ENCODE measurements at places on chromosomes 11 and 22. TPM values are rescaled to one million over a fixed set of nuclear protein-coding genes. Genes with fewer than 3 reads are reported as not detected.

The PKDREJ gene
- 0.05 TPM for total RNA-seq

The SCUBE1 gene
- not detected for total RNA-seq

The MFRP gene
- total RNA-seq: not detected

The SLC6A5 gene
- not detected for total RNA-seq

The UBQLN3 gene
- not detected for total RNA-seq

The FADS1 gene
- total RNA-seq: 108 TPM

The GPR83 gene
- total RNA-seq: 2.8 TPM

The CNTN5 gene
- total RNA-seq: 1.00 TPM

The PDE2A gene
- total RNA-seq: 1.4 TPM

DNA sequence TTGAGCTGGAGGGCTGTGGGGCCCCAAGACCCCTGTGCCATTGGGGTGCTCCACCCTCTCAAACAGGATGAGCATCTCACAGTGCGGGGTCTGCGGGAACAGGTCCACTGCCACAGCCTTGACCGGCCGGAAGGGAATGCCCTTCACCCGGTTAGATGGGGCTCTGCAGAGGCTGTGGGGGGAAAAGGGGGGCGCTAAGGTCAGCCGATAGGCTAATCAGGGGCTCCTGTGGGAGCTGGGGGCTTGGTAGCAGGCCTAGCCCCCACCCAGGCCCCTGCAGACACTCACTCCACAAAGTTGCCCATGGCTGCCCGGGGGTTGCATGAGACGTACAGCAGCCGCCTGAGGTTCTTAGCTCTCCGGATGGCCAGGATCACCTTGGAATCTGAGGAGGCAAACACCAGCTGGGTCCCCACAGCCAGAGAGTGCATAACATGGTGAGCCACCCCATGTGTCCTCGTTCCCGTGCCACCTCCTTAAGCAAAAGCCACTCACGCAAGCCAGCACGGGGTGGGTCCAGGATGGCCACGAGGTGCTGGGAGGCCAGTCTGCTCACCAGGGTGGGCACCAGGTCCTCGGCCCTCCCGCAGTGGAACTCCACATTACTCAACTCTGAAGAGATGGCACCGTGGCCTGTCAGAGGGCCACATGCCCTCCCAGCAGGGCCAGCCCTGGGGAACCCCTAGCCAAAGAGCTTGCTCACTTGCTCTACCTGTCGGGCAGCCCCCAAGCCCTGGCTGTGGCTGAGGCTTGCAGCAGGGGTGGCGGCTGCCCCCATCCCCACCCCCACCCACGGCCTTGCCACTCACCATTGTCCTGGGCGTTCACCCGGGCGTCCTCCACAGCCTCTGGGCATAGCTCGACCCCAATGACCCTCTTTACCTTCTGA, 3.0 kb upstream of the RANBP1 start:
- H3K4me1 ChIP-seq: 0 out of 2 replicates have a peak, but pooled peaks cover 6% of the 10 kb centered on the region
- no peak overlapping the region for H3K4me3 ChIP-seq
- no peaks in the 10 kb centered on the region for H3K27me3 ChIP-seq
- DNase-seq: no peak
- H3K36me3 ChIP-seq: peaks cover 3% of the 10 kb centered on the region

DNA sequence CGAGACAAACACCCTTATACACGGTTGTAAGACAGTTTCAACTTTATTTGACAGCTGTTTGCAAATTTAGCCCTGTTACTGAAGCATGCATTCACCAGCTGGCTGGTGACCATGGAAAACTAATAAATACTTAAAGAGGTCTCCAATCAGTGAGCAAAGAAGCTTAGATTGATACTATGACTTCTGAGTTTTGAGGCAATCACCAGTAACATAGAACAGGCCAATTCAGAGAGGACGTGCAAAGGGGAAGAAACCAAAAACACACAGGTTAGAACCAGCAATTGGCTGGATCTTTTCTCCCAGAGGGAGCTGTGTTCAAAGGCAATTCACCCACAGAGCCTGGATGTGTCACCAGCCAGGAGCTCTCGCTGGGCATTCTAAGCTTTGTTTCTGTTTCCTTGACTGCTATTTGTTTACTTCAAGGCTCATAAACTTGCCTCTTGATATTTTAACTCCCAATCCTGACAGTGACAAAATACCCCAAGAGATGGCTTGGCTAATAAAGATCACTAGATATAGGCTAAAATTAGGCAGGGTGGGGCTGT, 113.6 kb upstream of the MTMR2 start:
- peaks cover 1% of the 10 kb centered on the region for H3K36me3 ChIP-seq
- no peaks in the 10 kb centered on the region for H3K27me3 ChIP-seq
- H3K27ac ChIP-seq: peak overlapping the region; percentile 20
- H3K4me3 ChIP-seq: no peak overlapping the region

DNA sequence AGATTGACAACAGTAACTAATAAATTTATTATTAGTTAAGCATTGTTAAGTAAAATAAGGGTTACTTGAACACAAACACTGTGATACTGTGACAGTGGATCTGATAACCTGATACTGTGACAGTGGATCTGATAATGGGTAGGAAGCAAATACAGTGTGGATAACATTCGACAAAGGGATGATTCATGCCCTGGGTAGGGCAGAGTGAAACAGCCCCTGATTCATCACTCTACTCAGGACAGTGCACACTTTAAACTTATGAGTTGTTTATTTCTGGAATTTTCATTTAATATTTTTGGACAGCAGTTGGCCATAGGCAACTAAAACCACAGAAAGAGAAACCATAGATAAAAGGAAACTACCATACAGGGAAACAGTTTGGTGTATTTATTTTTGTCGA, 60.8 kb upstream of the CTSC start:
- H3K27ac ChIP-seq: no peak overlapping the region
- no peak for DNase-seq
- H3K4me1 ChIP-seq: peaks cover 4% of the 10 kb centered on the region
- H3K36me3 ChIP-seq: no peaks in the 10 kb centered on the region
- no peaks in the 10 kb centered on the region for H3K27me3 ChIP-seq

DNA sequence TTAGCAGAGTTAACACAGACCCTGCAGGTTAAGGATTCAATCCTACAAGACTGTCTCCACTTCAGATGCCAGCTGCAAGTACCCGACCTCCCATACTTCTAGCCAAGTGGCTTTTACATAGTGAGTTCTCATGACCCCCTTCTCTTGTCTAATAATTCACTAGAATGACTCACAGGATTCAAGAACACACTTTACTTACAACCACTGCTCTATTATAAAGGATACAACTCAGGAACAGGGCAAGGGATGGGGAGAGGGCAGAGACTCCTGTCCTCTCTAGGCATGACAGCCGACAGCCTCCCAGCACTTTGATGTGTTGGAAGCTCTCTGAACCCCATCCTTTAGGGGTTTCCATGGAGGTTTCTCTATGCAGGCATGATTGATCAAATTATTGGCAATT, 60.0 kb downstream of the MYO18B start:
- no peak overlapping the region for H3K27ac ChIP-seq
- H3K4me3 ChIP-seq: no peak overlapping the region
- H3K27me3 ChIP-seq: no peaks in the 10 kb centered on the region

- no peaks in the 10 kb centered on the region for H3K36me3 ChIP-seq
- no peak overlapping the region for H3K4me3 ChIP-seq
- DNase-seq: no peak
- no peak overlapping the region for H3K27ac ChIP-seq
- peaks cover 43% of the 10 kb centered on the region for H3K4me1 ChIP-seq
These were observed 50.4 kb upstream of the PRSS23 start for GRCh38 chr11:86749821-86750401.

DNA sequence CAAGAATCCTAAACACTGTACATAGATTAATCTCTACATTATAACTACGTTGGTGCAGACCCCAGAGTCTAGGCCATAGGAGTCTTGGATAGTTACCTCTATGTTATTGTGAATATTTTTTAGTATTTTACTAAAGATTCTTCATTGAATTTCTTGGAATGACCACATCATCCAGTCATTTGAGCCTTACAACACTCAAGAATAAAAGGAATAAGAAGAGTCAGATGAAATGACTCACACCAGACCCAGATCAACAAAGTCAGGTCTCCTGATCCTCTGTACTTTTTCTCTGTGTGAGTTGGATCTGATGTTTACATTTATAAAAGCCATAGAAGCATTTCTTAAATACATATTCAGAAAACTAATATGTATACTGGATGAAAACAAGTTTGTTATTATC, 179.2 kb upstream of the ARHGAP20 start:
- no peak overlapping the region for H3K27ac ChIP-seq
- DNase-seq: no peak
- no peaks in the 10 kb centered on the region for H3K4me1 ChIP-seq
- H3K4me3 ChIP-seq: no peak overlapping the region
- H3K36me3 ChIP-seq: no peaks in the 10 kb centered on the region

GRCh38 chr11:12494699-12495098, 117.3 kb downstream of the PARVA start:
- H3K27me3 ChIP-seq: no peaks in the 10 kb centered on the region
- H3K27ac ChIP-seq: no peak overlapping the region
- 0 out of 2 replicates have a peak, but pooled peaks cover 3% of the 10 kb centered on the region for H3K4me1 ChIP-seq
- no peak for DNase-seq
- H3K4me3 ChIP-seq: no peak overlapping the region

DNA sequence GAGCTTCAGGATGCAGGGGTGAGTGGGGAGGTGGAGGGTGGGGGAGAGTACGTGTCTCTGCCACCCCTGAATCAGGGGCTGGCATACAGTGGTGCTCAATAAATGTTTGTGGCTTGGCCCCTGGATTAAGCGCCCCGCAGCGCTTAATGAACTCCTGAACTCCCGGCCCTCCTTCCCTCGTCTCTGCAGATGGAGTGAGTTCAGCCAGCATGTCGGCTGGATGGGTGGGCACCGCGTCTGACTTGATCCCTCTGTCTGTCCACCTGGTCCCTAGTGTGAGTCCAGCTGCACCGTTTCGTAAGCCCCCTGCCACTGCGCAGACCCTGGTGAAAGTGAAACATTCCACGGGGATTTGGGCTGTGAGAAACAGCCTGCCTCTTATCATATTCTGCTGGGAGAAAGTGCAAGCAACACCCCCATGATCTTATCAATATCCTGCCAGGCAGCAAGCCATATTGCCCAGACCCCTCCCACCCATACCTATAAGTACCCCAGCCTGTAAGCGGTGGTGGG, 12.0 kb upstream of the MRGPRD start:
- H3K27ac ChIP-seq: no peak overlapping the region
- H3K4me1 ChIP-seq: no peaks in the 10 kb centered on the region
- H3K36me3 ChIP-seq: no peaks in the 10 kb centered on the region
